Cortex of kidney (tissue), 1 donor: ENCODE measurements at places on chromosomes 11 and 22.

DNA sequence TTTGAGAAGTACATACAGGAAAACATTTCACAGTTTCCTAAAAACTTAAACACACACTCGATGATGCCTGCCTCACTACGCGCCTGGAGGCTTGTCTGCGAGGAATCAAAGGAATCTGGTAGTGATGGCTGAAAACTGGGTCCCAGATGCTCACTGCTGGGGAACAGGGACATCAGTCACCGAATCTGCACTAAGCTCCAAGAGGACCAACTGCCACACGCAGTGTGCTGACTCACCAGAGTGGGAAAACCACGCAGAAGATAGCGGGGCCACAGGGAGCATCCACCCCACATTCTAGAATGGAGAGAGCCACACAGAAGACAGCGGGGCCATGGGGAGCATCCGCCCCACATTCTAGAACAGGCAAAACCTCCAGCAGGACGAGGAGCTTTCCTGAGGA is 24.3 kb upstream of the MOB2 start:
- DNase-seq = no peak

- DNase-seq = no peak
Observed at GRCh38 chr11:17633987-17634775, 85.2 kb upstream of the MYOD1 start.

- no peak for DNase-seq
Observed at GRCh38 chr11:77172666-77172982, 44.6 kb downstream of the MYO7A start.

DNA sequence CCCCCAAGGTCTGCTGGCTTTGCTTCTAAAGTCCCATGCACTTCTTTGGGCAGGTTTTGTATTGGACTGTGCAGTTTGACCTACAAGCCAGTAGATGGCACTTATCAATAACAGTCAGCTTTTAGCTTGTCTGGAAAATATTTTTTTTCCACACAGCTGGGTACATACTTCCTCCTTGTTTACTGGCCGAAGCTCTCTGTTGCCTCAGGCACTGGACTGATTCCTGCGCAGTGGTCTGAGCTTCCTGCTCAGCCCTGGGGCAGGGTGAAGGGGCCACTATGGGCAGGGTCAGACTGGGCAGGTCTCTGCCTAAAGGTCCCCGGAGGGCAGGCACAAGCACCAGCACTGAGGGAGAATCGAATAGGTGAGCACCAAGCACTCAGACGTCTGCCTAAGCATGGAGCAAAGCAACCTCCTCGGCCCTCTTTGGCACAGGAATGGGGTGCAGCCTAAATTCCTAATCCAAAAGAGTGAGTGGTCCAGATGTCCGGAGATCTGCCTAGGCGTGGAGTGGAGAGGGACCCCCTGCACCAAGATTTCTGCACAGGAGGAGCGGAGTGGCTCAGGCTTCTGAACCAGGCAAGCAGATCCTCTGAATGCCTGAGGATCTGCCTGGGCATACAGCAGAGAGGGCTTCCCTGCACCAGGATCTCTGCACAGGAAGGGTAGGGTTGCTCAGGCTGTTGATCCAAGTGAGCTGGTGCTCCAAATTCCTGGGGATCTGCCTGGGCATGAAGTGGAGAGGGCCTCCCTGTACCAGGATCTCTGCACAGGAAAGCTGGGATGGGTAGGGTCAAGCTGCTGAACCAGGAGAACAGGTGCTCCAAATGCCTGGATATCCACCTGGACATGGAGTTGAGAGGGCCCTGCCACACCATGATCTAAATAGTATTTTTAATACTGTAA is 105.9 kb upstream of the C11orf58 start:
- DNase-seq = no peak

- no peak for DNase-seq
Observed at GRCh38 chr11:36160091-36160490, 129.1 kb downstream of the COMMD9 start.

DNA sequence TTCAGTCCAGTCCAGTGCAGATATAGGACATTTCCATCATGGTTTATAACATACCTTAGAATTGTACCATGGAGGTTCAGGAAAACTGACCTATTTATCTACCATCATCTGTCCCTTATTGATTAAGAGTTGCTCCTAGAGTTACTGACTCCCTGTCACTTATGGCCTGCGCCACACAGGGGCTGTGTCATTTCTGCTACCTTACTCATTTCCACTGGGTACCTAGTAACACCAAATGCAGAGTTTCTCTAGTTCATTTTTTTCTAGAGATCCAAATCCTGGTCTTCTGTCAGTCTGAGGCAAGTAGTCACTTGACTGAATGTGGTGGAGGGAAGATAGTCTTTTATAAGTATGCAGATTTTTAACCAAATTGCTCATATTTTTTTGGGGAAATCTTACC is 59.2 kb downstream of the PDE3B start:
- no peak for DNase-seq

DNA sequence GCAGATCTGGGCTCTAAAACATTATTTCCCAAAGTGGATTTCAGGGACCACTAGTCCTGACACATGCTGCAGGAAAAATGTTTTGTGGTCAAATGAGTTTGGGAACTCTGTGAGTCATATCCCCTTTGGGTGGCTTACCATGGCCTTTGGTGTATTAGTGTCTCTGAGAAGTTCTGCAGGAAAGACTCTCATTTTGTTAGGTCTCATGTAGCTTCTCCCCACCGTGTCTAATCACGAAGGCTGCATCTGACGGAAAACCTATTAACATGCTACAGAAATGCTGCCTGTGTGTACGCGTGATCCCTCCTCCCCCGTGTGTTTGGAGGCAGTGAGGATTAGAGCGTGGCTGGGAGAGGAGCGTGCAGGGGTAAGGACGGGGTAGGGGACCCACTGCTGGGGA is 191.7 kb downstream of the ST3GAL4 start:
- no peak for DNase-seq

- no peak for DNase-seq
Observed at GRCh38 chr22:49373801-49374226, 453.9 kb downstream of the BRD1 start.

DNA sequence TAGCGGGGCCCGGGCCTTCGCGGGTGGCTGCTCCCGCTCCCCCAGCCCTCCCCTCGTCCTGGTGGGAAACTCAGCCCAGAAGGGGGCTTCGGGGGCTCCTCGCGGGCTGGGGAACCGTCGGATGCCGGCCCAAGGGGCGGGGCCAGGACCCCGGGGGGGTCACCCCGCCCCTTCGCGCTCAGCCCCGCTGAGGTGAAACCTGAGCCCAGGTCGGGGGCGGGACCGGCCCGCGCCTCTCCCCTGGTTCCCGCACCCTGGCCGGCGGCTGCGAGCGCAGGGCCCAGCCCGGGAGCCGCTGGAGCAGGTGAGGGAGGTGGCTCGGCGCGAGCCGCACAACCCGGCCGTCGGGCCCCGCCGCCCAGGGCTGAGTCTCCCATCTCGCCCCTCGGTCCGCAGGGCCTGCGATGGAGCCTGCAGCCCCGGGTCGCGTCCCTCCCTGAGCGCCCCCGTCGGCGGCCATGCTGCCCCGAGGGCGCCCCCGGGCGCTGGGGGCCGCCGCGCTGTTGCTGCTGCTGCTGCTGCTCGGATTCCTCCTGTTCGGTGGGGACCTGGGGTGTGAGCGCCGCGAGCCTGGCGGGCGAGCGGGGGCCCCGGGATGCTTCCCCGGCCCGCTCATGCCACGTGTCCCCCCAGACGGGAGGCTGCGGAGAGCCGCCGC is at the start of gene LARGE2:
TSS of gene LARGE2 (plus strand) at position 232 of the 658 bp plus-strand sequence. CDS start at position 459, 227 bp downstream.
- DNase-seq = no peak

GRCh38 chr11:70556884-70557741 is 158.8 kb downstream of the CTTN start:
- DNase-seq = no peak

GRCh38 chr22:40009292-40009774 is 14.6 kb downstream of the FAM83F start:
- no peak for DNase-seq

- DNase-seq = no peak
Observed at GRCh38 chr11:20050551-20051333, 109.5 kb downstream of the DBX1 start.
